T-cell (primary cell): ENCODE measurements at places on chromosomes 2 and 18.
A peak's percentile ranks its signal among the peaks of the same experiment; 100 is the strongest.

DNA sequence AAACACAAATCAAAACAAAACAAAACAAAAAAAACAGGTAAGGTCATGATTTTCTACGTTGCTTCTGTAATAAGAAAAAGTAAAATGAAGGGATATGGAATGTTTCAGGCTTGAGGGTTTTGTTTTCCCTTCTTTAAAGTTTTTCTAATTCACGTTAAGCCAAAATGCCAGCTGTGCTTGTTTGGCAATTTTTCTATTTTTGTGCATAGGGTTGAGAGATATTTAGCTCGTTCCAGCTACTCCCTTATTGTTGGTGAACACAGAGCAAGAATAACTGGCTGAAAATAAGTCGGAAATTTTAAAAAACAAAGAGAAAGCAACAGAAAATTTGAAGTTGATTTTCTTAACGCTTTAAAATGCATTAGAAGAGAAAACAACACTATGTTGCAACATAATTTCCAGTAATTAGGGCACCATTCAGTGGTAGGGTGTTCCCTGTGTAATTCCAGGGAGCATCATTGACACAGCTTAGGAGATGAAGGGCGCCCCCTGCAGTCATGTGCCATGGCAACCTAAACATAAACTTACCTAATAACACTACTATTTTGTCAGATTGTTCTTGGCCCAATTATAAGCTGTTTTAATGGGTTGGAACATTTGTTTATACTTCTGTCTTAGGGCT, 99.5 kb downstream of the DTNA start:
- no peak for DNase-seq

DNA sequence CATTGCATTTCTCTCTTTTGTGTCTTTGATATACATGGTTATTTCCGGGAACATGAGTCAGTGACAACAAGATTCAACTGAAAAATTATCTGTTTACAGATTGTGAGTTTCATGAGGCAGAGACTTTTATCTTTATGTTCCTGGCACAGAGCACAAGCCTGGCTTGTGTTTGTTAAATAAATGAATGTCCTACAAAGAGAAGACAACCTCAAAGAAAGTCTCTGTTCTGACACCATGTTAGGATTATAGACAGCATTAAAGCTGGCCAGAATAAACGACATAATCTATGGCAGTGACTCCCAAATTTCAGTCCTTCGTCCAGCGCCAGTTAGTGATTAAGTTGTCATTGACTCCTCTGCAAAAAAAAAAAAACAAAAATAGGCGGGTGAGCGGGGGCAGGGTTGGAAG, 97.4 kb upstream of the DNAJC10 start:
- no peak for DNase-seq

DNA sequence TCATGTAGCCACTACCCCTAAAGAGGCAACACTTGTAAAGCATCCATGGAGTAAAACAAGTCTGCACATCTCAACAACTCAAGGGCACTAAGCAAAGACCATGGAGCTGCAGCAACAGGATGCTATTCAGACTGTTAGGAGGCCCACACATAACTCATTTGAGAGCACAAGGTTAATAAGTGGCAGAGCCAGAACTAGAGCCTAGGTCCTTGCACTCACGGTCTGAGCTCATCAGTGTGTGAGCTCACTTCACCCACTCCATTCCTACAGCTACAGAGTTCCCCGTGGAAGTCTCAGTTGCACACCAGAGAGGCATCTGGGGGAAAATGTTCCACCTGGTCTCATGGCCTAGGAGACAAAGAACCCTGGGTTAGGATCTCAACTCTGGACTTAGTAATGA, 35.0 kb downstream of the TTC32 start:
- DNase-seq, result no peak

- DNase-seq, result no peak
These were observed 1894.5 kb upstream of the CELF4 start for GRCh38 chr18:39460136-39460535.

DNA sequence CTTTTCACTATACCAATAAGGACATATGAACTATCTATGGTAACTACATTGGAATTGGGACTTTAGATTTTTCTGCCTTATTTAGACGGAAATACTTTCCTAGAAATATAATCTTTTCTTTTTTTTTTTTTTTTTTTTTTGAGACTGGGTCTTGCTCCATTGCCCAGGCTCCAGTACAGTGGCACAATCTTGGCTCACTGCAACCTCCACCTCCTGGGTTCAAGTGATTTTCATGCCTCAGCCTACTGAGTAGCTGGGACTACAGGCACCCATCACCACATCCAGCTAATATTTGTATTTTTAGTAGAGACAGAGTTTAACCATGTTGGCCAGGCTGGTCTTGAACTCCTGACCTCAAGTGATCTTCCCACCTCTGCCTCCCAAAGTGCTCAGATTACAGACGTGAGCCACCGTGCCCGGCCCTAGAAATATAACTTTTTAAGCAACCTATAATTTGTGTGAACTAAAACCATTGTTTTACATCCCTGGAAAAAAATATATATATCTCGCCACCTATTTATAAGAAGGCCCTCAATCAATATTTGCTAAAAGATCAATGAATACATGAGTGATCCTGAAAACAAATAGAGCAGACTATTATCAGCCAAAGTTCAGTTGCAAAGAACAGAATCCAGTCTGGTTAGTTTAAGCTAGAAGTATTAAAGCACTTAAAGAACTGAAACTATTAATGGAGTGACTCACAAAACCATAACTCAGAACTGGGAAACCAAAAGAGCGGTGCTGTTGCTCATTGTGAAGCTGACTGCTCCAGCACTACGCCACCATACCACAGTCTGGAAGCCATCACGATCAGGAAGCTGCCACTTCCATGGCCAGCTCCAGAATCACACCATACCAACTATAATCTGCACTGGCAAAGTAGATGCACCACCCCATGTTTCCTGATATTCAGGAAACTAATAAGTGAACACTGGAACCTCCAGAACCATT, 8.4 kb upstream of the HNRNPLL start:
- peak; percentile 28 for DNase-seq

- DNase-seq, result no peak
These were observed 89.7 kb downstream of the BABAM2 start for GRCh38 chr2:27980242-27980641.

DNA sequence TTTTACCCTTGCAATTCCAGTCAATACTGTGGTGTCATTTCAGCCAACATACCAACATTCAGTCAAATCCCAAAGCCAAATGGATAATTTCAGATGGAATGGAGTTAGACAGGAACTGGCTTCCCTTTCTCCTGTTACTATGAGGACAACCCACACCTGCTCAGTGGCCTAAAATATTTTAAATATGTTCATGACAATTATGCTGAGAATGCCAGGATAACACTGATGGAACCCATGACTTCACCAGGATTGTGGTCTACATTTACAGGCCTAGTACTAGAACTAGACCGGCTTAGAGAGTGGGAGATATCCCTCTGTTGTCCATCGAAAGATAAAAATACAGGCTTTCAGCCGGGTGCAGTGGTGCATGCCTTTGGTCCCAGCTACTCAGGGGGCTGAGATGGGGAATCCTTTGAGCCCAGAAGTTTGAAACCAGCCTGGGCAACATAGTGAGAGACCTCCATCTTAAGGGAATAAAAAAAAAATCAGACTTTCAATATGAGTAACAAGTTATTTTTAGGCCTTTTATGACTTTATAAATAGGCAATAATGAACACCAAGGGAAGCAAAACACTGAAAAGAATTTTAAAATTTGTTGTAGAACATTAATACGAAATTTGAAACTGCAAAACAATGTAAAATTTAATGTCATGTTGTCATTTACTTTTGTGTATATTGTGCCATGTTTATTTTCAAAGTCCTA, 14.2 kb downstream of the GPATCH11 start:
- DNase-seq, result no peak

- DNase-seq, result no peak
These were observed 71.1 kb upstream of the DSC1 start for GRCh38 chr18:31233621-31234275.

- no peak for DNase-seq
These were observed 2.7 kb downstream of the EHD3 start for GRCh38 chr2:31236433-31237205.

GRCh38 chr2:151795646-151796240, 32.5 kb downstream of the ARL5A start:
- no peak for DNase-seq

GRCh38 chr2:108257757-108258331, 18.1 kb downstream of the SULT1C3 start:
- DNase-seq, result no peak

- no peak for DNase-seq
These were observed 16.7 kb downstream of the NOSTRIN start for GRCh38 chr2:168819050-168819715.

DNA sequence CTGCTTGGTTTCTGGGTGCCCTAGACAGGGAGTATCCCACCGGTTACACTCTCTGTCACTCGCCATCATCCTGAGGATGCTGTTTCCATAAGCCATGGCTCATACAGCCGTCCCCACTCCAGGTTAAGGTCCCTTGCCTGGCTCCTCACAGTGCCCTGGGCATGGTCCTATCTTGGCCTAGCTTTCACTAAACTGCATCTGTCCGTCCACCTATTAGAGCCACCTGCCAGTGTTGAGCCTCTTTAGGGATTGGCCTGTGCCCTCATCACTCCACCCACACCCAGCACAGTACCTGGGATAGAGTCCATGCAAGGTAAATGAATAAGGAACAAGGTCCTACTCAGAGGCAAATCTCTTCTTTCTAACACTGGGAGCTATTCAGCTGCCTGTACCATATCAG, 320.1 kb downstream of the GBX2 start:
- DNase-seq, result no peak

DNA sequence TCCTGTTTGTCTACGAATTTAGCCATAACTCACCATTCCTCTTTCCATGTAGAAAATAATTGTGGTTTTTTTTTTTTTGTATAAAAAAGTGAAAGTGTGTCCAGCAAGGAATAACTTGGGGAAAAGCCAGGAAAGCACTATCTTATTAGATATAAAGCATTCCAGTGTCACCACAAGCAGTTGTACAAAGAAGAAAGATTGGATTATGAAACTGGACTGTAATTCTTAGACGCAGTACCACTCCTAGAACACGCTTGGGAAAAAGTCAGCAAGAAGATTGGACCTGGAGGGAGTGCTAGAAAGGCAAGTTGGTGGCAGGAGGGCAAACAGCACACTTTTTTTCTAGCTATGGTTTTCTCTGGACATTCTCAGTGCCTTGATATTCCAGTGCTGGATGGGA, 186.7 kb downstream of the PARD3B start:
- no peak for DNase-seq

DNA sequence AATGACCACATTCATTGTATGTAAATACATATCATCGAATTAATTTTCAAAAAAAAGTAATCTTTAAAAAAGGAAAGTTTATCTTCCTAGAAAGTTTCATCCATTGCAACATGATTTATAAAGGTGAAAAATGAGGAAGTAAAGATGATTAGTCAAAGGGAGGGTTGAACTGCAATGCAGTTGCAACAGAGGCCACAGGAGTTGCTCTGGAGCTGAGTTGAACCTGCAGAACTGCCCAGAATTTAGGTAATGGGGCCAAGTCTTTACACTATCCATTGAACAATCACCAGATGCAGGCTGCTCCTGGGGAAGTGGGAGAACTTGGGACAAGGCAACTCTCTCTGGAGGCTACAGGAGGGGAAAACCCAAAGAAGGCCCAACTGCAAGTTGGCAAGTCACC, 390.7 kb downstream of the METTL4 start:
- no peak for DNase-seq

DNA sequence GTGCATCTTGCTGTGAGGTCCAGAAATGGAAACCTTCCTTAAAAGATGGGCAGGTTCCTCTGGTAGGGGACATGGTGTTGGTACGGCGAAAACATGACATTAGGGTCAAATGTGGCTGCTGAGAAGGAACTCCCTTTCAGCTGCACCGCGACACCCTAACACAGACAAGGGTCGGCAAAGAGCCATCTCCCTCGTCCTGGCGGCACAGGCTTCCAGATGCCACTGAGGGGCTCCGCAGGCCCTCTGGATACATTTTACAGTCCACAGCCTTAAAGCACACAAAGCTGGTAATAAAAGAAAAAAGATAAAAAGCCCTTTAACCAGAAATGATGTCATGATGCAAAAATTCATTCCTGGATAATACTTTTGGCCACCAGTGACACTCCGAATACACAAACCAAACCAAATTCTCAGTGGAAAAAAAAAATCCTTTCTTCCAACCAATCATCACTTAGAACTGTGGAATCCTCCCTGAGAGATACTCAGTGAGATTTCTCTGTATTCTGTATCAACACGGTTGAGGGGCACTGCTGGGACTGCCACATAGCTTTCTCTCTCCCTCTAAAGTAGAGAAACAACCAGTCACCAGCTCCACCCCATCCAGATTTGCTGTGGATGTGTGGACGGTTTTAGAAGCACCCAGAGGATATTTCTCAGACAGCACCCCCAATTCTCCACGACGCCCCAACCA, 174.8 kb downstream of the HDAC4 start:
- no peak for DNase-seq

GRCh38 chr2:111698743-111699554, 185.0 kb downstream of the ANAPC1 start:
- DNase-seq, result peak; percentile 35

GRCh38 chr2:72003796-72004195, 143.9 kb downstream of the CYP26B1 start:
- no peak for DNase-seq

- DNase-seq, result no peak
These were observed at the start of gene UNC80 for GRCh38 chr2:209771474-209772289. UNC80 (plus strand) TSS chr2:209771832; CDS start chr2:209772073, 241 bp downstream.

- DNase-seq, result no peak
These were observed 302.4 kb upstream of the NT5C1B start for GRCh38 chr2:18891600-18892345.

DNA sequence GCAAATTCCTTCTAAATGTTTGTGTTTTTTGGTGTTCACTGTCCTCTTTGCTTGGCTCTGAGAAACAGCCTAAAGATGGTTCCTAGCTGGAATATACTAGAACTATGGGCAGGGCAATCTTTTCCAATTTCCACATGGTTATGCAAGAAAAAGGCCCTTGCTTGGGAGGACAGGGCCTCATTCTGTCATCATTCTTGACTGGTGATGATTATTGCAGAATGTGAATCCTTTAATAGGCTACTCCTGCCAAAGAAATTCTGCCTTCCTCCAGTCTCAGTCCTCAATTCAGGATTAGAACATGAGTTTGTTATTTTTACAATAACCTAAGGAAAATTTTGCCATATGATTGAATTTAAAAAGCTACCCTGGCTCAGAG, 218.7 kb downstream of the HNMT start:
- DNase-seq, result no peak

DNA sequence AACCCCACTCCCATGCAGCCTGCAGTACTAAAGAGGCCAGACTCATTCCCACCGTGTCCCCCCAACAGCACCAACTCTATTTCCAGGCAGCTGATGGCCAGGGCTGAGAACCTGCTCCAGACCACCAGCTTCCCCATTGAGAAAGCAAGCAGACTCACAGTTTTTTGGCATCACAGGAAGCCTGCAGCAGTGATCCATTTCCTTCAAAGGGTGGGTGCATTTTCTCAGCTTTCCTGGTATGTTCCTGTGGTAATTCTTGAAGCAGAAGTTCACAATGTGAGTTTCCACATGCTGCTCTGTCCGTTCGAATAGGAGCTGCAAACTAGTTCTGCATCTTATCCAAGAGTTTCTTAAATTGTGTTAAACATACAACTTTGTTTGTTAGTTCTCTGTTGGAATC, 1249.6 kb upstream of the FAM98A start:
- no peak for DNase-seq
